ENCODE measurements at places on chromosomes 1 and 21.

DNA sequence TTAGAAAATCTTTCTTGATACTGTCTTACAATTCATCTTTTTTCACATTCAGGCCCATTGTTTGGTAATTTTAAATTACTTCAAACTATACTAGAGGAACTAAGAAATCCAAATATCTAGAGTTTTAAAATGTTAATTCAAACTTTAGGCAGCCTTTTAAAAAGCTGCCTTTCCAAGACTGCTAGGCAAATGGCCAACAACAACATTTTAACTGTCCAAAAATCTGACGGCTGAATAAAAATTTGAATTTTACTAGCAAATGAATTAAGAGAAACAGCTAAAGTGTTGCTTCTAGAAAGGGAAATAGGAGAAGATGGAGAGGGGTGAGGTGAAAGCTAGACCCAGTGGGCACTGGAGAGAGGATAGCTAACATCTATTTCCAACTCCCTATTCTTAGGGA lies 17.2 kb downstream of the DPYD start:
- DNase-seq = no peak

DNA sequence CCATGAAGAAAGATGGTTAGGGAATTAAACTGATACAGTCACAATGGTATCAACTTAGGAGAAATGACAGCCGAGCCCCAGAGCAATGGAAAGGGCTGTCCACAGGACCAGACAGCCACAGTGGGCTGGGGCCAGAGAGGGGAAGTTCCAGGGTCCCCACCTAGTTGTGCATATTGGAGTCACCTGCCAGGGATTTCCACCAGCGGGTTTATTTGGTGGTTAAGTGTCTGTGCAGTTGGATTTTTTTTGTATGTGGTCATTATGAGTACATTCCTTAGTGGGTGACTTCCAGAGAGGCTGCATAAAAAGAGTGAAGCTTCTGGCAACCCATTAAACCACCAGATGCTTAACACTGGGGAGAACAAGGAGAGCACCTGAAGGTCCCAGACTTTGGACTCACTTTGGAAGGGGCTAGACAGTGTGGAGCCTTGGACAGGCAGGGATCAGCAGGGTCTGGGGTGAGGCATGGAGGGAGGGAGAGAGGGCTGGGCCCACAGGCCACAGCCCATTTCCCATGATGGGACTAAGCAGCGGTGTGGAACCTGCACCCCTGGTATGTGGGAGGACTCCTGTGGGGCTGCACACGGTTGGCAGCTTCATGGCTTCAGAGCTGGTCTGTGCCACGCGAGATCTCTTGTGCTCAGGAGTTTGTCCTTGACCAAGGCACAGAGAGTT lies 7.8 kb upstream of the PTTG1IP start:
- DNase-seq = no peak

DNA sequence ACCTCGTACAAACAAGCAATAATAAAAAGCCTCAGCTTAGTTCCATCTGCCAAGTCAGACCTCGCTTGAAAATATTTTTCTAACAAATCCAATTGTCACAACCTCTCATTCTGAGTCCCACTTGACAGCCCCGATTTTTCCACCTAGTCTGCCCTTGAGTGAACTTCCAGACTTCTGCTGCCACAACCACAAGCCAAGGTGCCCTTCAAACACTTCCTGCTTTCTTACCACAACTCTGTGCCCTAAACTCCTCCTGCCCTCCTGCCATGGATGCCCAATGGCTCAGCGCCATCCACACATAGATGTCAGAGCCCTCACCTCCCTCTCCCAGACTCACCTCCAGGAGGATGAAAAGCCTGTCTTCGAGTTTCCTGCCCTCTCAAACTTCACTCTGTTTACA lies 3.9 kb downstream of the TMPRSS2 start:
- no peak for DNase-seq

DNA sequence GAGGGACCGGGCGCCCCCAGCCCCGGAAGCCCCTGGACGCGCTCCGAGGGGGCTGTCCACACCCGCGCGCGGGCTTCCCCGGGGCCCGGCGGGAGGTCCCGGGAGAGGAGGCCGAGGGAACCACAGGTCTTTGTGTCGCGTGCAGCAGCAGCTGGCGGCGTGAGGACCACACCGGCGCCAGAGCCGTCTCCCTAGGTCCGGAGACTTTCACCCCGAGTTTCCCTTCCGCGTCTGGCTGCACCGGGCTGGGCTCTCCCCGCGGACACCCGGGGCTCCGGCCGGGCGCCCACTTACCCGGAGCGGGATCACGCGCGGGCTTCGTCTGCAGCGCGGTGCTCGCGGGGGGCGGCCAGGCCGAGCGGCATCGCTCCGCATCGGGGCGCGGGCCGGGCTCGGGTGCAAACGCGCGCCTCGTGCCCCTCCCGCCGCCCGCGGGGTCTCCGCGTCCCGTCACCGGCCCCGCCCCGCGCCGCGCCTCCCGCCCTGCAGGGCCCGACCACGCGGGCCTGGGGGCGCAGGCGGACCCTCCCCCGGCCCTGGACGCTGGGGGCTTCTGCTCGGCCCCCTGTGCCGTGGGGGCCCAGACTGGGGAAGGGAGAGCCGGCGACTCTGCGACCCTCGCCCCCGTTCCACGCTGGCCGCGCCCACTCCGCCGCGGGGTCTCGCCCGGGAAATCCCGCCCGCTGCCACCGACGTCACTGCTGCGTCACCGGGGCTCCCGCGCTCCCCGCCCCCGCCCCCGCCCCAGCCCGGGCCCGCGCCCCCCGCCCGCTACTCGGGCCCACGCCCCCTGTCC lies at the start of gene GNG4:
TSS of gene GNG4 (minus strand) at position 417 of the 796 bp plus-strand sequence. CDS start 65,946 bp downstream, outside the sequence.
- DNase-seq = no peak

- DNase-seq = no peak
These were observed 437.6 kb downstream of the PTPRU start for GRCh38 chr1:29673669-29674626.

DNA sequence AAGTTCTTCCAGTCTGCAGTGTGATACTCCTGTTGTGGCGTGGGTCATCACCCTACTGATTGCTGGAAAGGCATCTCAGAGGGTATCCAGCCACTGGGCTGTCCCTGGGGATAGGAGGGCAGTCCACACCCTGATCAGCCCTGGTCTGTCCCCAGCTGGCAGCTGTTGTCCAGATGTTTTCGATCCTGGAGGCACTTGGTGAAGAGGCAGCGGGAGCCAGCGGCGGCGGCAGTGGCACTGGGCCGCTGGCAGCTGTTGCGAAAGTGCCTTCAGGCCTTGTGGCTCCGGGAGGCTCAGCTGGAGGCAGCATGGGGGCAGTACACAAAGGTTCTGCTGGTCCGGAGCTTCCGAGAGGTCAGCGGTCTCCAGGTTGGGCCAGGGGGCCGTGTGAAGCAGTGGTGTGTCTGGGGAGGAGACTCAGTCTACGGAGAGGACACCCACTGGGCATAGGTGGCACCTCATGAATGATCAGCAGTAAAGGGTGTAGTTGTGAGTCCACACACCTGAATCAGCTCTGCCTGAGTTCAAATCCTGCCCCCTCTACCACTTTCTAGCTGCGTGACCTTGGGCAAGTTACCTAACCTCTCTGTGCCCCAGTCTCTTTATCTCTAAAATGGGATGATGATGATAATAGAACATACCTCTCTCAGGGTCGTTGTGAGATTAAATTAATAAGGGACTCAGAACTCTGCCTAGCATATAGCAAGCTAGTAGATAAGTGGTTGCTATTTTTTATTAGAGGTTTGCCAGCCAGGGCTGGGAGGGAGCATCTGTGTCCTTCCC lies 6.1 kb downstream of the C1orf167 start:
- no peak for DNase-seq
